ENCODE measurements at places on chromosomes 6 and 20.

GRCh38 chr6:121816906-121817540, 381.6 kb downstream of the GJA1 start:
- no peak for DNase-seq

GRCh38 chr6:157989541-157990289, 8.1 kb downstream of the SYNJ2 start:
- DNase-seq, result no peak

DNA sequence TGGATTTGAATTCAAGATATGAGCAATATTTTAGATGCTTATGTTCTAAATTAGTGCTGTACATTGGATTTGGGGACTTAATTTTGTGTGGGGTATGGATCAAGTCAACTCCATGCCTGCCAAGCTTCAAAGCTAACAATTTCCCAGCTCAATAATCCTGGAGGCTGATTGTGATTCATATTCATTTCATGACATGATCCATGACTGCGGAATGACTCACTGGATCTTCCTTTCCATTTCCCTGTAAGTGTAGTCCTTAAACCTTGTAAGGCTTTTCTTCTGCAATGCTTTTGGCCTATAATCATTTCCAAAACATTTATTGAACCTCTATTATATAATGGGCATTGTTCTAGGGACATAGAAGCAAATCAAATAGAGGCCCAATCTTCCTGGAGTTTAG, 44.7 kb upstream of the CCN2 start:
- DNase-seq, result no peak

DNA sequence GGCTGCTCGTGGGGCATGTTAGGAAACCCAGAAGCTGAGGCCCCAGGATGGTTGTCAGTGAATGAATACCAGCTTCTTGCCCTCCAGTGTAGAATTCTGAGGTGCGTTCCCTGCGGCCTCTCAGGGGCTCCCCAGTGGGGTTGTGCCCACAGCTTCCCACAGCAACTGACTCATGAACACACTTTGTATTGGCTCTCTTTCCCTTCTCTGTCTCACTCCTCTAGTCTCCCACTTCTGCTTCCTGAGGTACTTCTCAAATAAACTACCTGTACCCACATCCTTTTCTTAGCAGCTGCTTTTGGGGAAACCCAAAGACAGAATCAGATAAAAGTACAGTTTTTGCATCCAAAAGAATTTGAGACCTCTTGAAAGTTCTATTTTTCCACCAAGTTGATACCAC, 107.7 kb upstream of the JAG1 start:
- DNase-seq, result no peak

GRCh38 chr6:151430886-151431285, 21.0 kb downstream of the RMND1 start:
- DNase-seq, result no peak

GRCh38 chr6:1222728-1223595, 88.9 kb upstream of the FOXQ1 start:
- DNase-seq, result no peak

GRCh38 chr6:29509239-29509638, 21.5 kb upstream of the MAS1L start:
- no peak for DNase-seq

DNA sequence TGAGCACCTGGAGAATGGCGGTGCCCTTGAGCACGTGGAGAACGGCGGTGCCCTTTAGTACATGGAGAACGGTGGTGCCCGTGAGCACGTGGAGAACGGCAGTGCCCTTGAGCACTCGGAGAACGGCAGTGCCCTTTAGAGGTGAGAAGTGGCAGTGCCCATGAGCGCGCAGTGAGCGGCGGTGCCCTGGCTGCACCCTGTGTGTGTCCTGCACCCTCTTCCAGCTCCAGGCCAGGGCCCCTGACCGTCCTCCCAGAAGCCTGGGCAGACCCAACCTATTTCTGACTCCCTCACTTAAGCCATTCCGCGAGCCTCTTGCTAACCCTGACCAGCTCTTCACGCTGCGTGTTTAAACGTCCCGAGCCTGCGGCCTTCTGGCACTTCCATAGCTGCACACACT, 151.3 kb downstream of the DLL1 start:
- no peak for DNase-seq

DNA sequence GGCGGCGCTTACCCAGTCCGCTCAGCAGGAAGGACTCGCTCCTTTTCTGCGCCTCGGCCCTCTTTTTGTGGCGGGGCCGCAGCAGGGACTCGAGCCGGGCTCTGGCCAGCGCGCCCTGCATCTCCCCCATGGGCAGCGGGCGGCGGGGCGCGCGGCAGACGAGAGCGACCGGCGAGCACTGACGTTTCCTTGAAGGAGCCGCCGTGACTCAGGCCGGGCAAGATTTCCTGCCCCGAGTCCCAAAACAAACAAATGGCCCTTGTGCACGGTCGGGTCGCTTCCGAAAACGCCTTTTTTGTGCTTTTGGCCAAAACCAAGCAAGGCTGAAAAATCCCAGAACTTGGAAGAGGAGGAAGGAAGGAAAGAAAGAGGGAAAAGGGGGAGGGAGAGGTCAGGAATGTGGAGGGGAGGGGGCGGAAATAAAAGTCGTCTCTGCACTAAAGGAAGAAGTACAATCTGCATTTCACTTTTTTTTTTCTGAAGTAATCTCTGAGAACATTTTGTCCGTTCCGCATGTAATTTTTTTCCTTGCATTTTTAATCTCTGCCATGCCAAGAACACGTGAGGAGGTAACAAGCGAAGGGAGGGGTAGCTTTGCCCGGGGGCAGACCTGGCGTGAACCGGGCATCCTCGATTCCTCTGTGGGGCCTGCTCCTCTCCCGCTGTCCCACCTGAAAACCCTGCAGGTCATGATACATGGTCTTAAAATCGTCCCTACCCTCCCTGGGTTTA, 123.3 kb upstream of the SLC2A12 start:
- DNase-seq, result peak; percentile 31

GRCh38 chr6:124943658-124944057, 18.6 kb upstream of the RNF217 start:
- DNase-seq, result no peak

- no peak for DNase-seq
Observed at GRCh38 chr6:5025911-5026819, 22.3 kb upstream of the RPP40 start.

GRCh38 chr20:17470521-17470920, 60.7 kb downstream of the BFSP1 start:
- no peak for DNase-seq

- DNase-seq, result no peak
Observed at GRCh38 chr6:161921602-161922395, 647.9 kb upstream of the AGPAT4 start.

GRCh38 chr20:38161412-38161774, 3.7 kb downstream of the TGM2 start:
- DNase-seq, result no peak

GRCh38 chr6:8336406-8337057, 98.8 kb downstream of the SLC35B3 start:
- no peak for DNase-seq

GRCh38 chr20:35511814-35512420, 17.5 kb downstream of the C20orf173 start:
- no peak for DNase-seq

All from stimulated activated CD4-positive, alpha-beta T cell treated with anti-CD3 and anti-CD28 coated beads, Interleukin-1b, Interleukin-23, amount 100 ng/mL, for 24 hours (primary cell).